H1 (cell line): ENCODE measurements at places on chromosomes 12 and 14.

GRCh38 chr12:69519871-69520270, 49.7 kb downstream of the FRS2 start:
- no peak for DNase-seq

GRCh38 chr12:129909051-129910020, 5.5 kb upstream of the TMEM132D start:
- DNase-seq = no peak

GRCh38 chr14:68133856-68134255, 314.3 kb downstream of the RAD51B start:
- no peak for DNase-seq

DNA sequence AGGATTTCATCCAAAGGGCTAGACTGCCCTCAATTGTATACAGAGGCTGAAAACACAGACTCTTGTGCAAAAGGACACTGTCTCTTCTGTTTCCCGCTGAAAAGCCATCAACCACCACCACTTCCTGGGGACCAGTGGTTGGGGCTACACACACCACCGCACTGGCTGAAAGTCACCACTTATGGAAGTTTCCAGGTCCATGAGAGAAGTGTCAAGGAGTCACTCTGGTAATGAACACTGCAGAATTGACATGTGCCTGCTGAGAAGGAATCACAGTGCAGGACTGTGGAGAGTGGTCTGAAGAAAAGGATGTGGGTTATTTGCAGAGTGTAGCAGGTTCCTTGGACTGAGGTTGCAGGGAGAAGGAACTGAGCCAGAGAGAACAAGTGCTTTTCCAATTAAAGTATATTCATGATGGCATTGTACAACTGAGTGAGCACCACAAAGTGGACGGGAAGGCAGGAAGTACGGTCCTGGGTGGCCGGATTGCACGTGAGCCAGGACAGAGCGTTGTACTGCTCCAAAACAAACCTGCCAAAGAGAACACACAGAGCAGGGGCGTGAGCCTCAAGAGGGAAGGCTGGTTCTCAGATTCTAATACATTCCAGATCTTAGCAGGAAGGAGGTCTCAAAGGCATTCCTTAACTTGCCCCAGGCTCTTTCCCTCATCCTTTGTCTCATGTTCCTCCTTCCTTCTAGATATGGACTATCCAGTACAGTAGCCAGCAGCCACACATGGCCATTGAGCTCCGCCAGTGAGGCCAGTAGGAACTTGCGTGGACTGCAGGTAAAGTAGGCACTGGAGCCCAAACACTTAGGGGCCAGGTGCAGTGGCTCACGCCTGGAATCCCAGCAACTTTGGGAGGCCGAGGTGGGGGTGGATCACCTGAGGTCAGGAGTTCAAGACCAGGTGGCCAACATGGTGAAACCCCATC, 316.4 kb downstream of the MED13L start:
- DNase-seq = no peak

GRCh38 chr14:84162633-84163032, 1367.3 kb upstream of the FLRT2 start:
- DNase-seq = no peak

DNA sequence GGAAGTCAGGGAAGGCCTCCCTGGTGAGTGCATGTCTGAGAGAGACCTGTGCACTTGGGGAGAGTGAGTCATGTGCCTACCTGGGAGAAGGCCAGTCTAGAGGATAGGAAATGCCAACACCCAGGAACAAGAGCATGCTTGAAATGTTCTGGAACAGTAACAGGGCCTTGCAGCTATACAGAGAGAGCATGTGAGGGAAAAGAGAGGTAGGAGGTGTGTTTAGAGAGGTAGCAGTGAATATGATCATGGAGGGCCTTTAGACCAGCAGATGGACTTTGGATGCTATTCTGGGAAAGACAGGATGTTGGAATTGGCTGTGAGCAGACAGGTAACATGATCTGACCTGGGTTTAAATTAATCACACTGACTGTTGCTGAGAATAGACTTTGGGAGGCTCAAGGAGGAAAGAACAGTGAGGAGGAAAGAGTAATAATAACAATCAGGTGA, 1143.6 kb downstream of the FLRT2 start:
- DNase-seq = no peak

DNA sequence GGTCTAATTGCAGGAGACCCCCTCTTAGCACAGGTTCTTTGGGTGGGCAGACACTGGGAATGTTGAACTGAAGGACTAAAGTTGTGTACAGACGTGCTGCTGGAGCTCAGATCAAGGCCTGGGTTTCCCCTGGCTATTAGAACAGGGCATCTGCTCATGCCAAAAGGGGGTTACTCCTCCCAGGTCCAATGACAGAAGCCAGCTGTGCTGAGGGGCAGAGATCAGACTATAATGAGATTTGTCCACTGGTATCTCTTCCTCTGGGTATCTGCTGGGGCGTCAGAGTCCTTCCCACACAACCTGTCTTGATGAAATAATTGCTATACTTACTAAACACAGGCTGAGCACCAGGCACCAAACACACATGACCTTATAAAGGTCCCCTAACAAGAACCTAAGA, 42.6 kb downstream of the LTBP2 start:
- no peak for DNase-seq

DNA sequence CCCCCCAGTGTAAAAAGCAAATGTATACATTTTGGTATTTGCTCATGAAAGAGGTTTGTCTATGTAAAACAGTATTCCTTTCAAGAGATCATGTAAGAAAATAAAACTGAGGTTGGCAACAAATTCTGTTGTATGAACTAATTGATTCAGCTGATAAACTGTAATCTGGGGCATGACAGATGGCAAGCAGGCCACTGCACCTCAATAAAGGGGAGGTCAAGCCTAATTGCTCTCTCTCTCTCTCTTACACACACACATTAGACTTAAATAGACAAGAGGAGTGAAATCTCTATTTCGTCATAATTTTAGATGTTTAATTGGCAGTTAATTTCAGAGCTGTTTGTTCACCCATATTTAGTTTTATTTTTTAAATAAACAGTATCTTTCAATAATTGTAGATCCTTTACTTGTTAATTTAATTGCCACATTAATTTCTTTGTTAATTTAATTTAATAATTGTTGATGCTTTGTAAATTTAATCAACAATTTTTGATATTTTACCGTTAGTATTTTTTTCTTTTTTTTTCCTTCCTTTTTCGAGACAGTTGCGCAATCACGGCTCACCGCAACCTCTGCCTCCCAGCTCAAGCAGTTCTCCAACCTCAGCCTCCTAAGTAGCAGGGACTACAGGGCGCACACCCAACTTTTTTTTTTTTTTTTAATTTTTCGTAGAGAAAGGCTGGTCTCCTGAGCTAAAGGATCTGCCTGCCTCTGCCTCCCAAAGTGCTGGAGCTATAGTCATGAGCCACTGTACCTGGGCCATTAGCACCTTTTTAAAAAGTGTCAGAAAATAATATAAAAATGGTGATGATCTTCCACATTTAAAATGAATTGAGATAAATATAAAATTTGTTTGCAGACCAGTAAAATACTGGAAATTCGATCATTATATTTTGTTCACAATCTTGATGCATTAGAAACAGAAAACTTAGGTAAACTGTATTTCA, 577.7 kb downstream of the SLC16A7 start:
- no peak for DNase-seq

DNA sequence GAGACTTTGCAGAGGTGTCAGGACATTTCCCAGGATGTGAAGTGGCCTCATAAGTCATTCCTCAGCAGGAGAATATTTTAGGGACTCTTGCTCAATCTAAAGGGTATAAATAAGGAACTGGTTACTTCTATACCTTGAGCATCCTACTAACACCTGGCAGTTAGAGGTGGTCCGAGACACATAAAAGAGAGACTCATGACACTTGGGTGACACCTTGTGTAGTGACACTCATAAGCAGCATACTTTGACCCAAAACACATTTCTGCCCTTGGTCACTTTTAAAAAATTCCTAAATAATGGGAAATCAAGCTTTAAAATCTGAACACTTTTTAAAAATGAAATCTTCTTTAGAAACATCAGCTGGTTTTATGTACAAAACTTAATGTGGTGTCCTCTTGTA, 118.4 kb downstream of the KCNMB4 start:
- no peak for DNase-seq
